Kidney glomerular epithelial cell (primary cell): ENCODE measurements at places on chromosomes 3 and 15.

GRCh38 chr15:84823282-84823878, 6.2 kb downstream of the ALPK3 start:
- no peak for DNase-seq

DNA sequence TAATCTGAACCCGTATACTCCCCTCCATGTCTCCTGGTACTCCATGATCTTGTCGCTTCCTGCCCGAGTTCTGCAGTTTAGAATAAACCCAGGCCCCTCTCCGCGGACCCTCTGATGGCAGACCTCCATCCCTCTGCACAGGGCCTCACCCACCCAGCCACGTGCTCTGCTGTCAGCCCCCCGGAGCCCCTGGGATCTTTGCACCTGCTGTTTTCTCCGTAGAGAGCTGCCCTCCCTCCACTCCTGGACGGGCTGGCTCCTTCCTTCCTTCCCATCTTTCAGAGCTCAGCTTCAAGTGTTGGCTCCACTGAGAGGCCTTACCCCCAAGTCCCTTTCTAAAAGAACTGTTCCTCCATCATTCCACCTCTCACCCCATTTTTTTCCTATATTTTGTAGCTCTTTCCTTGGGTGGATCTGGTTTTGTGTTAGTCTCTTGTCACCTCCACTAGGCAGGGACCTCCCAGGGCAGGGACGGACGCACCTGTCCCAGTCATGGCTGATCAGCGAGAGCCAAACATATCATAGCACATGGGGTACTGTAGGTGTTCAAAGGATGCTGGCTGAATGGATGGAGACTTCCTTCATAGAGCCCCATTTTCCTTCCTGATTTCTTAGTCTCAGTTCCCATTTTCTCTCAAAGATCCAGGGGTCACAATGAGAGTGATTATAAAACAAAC, 106.6 kb downstream of the VGLL4 start:
- no peak for DNase-seq

DNA sequence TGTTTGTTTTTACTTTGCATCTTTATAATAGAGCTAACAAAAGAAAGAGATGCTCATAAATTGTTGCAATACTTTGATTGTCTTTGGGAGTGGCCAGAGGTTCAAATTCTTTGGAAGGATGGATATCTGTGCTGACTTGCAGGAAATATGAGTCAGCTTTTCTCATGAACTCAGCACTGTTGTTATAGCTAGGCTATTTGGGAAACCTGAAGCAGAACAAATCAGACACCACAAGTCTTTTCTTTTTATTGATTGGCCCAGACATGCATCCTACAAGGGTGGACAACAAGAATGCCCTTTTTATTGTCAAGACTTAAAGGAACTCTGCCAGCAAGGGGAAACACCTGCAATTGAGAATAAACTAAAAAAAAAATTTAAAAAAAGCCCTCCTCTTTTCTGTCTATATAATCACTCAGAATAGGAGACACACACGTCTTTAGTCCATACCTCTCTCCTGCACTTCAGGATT, 4.6 kb upstream of the DENND4A start:
- peak; percentile 27 for DNase-seq

GRCh38 chr3:75978686-75979085, 193.3 kb upstream of the ZNF717 start:
- peak; percentile 26 for DNase-seq

- DNase-seq: no peak
These were observed 6.6 kb downstream of the SPCS1 start for GRCh38 chr3:52712291-52713212.

GRCh38 chr3:168933614-168934013, 729.9 kb downstream of the MECOM start:
- peak; percentile 12 for DNase-seq

DNA sequence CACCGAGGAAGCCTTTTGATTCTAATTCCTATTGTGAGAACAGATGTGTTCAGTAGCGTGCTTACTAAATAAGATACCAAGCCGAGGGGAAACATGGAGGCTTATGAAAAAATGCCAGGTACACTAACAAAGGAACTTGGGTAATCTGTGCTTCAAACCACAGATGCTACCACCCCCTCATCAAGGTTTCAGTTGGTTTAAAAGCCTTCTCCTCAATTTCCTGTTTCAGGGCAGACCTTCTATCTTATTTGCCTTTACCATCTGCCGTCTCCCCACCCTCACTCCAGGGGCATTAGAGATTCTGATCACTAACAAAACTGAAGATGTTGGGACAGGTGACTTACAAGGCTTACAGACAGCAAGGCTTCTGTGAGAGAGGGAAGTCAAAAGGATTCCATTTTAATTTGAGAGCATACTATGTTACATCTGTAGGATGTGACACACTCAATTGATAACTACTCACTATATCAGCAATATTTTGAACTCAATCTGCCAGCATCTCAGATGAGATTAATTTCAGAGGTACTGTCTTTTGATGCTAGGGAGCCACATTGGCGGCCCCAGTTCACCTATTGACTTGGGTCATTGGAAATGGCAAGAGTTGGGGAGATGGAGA, 60.6 kb upstream of the PLCL2 start:
- no peak for DNase-seq

DNA sequence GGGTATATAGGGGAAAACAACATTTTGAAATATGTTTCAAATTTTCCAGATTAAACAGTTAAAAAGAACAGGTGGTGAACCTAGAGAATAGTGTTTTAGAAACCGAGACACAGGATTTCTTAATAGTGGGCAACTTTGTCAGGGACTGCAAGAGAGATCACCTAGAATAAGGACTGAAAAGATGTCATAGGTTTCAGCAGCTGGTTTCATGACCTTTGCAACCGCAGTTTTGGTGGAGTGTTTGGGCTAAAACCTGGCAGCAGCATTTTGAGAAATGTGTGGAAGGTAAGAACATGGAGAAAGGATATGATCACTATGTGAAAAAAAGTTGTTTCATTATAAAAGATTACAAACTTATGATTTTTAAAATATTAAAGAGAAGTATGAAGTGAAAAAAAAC, 34.9 kb downstream of the PRKCI start:
- DNase-seq: no peak

DNA sequence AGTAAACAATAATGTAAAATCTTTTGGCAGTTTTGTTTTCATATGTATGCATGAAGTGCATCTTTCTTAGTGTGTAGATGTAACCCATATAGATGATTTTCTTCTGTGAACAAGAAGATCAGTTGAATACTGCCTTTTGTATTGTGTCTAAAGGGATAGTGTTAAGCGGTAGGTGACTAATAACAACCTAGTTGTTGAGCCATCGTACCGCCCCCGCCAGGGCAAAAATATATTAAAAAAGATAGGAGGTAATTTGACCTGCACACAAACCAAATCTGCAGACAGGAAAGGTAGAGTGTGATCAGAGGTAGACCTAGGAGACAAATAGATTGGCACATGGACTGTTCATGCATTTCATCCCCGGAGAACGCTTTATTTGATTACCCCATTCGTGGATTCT, 3.3 kb upstream of the GMNC start:
- peak; percentile 37 for DNase-seq

DNA sequence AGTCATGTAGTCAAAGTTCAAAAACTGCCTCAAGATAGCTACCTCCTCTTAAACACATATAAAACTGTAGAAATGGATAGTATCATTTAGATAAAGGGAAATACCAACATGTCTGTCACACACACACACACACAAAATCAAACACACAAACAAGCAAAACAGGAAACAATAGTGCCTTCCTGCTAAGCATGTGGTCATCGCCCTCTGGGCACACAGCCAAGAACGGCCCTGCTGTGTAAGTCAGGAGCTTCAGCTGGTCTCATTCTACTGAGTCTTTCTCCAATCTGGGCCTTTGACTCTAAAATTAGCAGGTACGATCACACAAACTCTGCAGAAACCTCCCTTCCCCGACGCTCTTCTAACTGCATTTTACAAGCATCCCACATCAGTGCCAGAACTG, 272.2 kb upstream of the CHRNA7 start:
- DNase-seq: no peak

GRCh38 chr15:40146037-40146436, 14.8 kb upstream of the BUB1B start:
- peak; percentile 27 for DNase-seq

- no peak for DNase-seq
These were observed 11.7 kb upstream of the WNT7A start for GRCh38 chr3:13891492-13892073.

- DNase-seq: no peak
These were observed 61.8 kb downstream of the IL16 start for GRCh38 chr15:81258455-81258854.

- no peak for DNase-seq
These were observed 36.5 kb downstream of the CORO2B start for GRCh38 chr15:68615301-68615700.

DNA sequence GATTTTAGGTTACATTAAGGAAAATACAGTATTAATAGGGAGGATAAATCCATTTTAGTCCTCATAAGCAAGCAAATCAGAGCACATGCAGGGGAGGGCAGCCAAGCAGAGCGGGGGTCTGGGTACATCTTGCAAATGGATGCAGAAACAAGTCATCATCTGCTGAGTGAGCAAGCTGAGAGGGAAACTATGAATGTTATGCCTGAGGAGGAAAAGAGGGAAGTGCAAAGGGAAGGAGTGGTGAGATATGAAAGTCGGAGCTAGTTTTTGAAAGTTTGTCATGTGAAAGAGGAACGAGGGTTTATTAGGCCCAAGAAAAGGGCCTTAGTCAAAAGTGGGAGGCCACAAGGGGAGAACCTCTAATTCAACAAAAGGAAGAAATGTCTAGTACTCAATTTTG, 15.4 kb downstream of the PTX3 start:
- no peak for DNase-seq

DNA sequence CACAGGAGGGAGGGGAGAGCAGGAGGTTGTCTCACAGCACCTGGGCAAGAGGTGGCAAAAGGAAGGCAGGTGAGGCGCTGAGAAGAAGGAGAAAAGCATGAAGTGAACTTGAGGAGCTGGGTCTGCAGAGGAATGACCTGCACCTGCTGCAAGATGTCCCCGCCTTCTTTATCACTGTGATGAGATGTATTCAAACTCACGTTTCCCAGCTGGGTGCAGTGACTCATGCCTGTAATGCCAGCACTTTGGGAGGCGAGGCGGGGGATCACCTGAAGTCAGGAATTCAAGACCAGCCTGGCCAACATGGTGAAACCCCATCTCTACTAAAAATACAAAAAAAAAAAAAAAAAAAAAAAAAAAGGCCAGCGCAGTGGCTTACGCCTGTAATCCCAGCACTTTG, 22.2 kb upstream of the ZNF710 start:
- DNase-seq: no peak
